ENCODE measurements at places on chromosomes 3 and 15. TPM values are rescaled to one million over a fixed set of nuclear protein-coding genes. Genes with fewer than 3 reads are reported as not detected.

GRCh38 chr3:35737934-35738706 is 98.8 kb downstream of the ARPP21 start:
- DNase-seq = no peak

TM6SF1 gene
- 1.1 TPM for polyA plus RNA-seq

KLHL6 gene
- 29.6 TPM for polyA plus RNA-seq

DNA sequence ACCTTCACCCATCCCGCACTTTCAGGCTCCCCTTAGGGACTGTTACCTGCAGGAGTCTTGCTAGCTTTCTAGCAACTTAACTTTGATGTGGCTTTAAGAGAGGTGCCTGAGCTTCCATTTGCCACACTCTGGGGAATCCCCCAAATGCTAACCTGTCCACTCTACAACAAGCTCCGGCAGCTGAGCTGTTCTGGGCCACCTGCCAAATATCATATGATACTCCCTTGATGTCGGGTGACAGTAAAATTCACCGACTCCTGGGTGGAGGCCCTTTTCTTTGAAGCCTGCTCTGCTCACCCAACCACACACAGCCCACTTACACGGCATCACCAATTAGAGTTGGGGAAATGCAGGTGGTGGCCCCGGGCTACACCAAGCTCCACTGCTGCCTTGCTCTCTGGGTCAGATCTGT is 38.0 kb upstream of the XCR1 start:
- peak; percentile 45 for DNase-seq

- peak; percentile 97 for DNase-seq
Observed at GRCh38 chr3:48088749-48089466, 72.7 kb upstream of the MAP4 start.

STRC gene
- 1.7 TPM for polyA plus RNA-seq

Data from B cell (primary cell).